Dermis microvascular lymphatic vessel endothelial cell (primary cell): ENCODE measurements at places on chromosomes 5 and 9. TPM values are rescaled to one million over a fixed set of nuclear protein-coding genes. Genes with fewer than 3 reads are reported as not detected.

GPX8 gene
- 6.7 and 12.6 TPM in 2 replicates for total RNA-seq

MYMK gene
- total RNA-seq = not detected in 2 replicates

CCDC69 gene
- total RNA-seq = 3.4 and 3.5 TPM in 2 replicates

SLC6A19 gene
- not detected in 2 replicates for total RNA-seq

GFI1B gene
- total RNA-seq = under 0.01 TPM in 1 of 2 replicates, not detected in the other

SHB gene
- 14.1 and 19.8 TPM in 2 replicates for total RNA-seq

CDKN2B gene
- total RNA-seq = 5.1 and 9.9 TPM in 2 replicates

KCNMB1 gene
- total RNA-seq = under 0.01 TPM in 1 of 2 replicates, not detected in the other

SPATA31D4 gene
- not detected in 2 replicates for total RNA-seq

BTNL3 gene
- total RNA-seq = not detected in 2 replicates

GRCh38 chr9:70257991-70258691, 637 bp upstream of the SMC5 start:
- no peak for DNase-seq

DNA sequence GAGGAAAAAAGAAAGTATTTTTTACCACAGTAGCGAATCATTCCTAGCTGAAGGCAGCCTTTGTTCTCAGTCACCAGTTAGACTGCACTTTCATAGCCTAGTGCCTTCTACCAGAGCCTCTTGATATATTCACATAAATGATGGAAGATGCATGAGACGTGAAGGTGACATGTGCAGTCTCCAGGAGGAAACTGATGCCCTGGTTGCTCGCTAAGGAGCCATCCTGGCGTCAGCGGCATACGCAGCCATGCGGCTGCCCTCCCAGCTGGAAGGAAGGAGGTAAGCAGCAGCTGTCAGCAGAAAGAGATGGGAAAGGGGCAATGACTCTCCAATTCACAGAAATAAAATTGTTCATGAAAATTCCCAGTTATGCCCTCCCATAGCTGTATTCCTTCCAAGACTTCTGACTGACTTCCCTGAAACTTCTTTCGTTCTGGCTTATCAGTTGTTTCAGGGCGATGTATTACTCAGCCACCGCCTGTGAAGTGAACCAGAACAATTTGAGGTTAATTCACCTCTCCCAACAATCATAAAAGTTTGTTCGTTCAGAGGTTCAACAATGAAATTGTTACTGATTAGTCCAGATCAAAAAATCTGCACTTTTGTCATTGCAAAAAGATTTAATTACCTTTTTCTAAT, 331.2 kb downstream of the NR2F1-AS1 start:
- no peak for DNase-seq

- DNase-seq = no peak
Measured at GRCh38 chr5:1293416-1294205, 1.3 kb downstream of the TERT start.

DNA sequence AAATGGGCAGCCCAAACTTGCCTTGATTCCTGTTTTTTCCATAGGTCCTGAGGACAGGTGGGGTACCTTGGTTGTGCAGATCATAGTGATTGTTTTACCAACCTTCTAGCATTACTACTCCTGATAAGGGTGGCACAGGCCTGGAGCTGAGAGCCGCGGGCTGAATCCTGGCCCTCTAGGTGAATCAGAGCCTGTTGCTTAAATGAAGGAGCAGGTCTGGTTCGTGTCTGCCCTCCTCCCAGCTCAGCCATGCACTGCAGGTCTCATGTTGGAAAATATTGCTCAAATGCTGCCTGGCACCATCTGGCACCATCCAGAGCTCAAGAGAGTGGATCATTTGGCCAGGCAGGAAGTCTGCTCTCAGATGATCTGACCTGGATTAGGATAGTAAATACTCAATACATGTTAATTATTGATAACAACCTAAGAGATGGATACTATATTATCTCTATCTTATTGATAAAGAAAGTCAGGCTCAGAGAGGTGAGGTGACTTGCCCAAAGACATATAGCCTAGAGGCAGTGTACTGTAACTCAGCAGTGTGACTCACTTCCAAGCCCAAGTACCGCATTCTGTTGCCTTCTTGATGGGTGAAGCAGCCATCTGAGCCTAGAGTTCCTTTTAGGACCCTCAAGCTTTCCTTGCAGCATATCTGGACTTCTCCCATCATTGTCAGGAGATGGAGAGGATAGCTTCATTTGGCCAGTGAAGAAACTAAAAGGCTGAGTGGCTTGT, 104.3 kb upstream of the PITX1 start:
- no peak for DNase-seq

- DNase-seq = no peak
Measured at GRCh38 chr5:107247427-107247826, 423.3 kb downstream of the EFNA5 start.

- DNase-seq = no peak
Measured at GRCh38 chr9:123408313-123409262, 52.6 kb downstream of the CRB2 start.

GRCh38 chr5:78795757-78796156, 147.2 kb upstream of the LHFPL2 start:
- DNase-seq = peak; percentile 49

DNA sequence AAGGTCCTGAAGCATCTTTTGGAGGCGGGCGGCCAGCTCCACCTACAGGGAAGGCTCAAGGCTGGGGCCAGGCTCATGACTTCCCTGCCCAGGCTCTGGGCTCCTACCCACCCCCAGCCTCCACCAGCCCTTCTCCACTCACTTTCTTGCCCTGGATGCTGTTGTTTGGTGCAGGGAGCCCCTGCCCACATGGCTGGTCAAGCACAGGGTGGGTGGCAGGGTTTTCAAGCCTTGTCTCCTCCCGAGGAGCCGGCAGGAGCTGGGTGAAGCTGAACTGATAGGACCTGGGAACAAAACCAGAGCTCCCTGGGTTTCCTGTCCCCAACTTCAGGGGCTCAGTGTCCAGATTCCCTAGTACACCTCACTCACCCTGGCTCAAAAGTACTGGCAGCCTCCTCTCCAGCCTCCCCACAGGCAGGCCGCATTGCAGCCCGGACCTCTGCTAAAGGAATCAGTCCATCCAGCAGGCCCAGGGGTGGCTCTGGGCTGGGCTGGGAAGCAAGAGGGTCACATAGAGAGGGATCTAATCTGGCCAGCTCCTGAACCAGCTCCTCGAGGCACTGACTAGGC, 6.9 kb downstream of the SHROOM1 start:
- DNase-seq = no peak

- DNase-seq = no peak
Measured at GRCh38 chr5:129460936-129461710, 1.0 kb downstream of the ADAMTS19 start.

DNA sequence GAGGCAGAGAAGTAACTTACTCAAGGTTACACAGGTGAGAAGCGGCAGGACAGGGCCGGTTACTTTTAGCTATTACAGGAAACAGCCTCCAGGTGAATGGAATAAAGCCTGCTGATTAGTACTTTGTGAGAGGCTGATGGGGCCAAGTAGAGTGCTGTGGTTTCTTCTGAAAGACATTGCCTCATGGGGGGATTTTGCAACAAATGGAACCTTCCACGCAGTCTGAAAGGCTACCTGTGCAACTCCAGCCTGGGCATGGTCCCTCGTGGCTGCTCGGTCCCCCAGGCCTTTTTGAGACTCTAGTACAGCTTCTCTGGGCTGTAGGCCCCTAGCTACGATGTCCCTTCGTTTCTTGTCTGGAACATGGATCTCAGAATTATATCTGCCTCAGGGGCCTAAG, 2.0 kb downstream of the TMEM268 start:
- DNase-seq = no peak

GRCh38 chr5:138635265-138635664, 60.1 kb upstream of the HSPA9 start:
- no peak for DNase-seq

DNA sequence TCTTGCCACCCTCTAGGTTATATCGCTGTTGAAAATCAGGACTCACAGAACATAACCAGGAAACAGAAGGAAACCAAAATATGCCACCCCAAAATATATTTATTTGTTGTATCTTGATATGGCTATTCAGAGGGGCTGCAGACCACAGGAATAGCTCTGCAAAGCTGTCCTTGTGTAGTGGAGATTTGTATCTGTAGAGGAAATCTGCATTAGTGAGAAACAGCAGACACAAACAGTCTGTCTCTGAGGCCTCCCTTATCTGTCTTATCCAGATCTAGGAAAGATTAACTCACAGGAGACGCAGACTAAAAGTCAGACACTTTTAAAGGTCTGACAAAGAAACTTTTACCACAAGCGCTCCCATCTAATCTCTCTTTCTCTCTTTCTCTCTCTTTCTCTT, 54.1 kb upstream of the CEMIP2 start:
- no peak for DNase-seq

GRCh38 chr5:657570-657969, 35.6 kb downstream of the TPPP start:
- DNase-seq = peak; percentile 92

DNA sequence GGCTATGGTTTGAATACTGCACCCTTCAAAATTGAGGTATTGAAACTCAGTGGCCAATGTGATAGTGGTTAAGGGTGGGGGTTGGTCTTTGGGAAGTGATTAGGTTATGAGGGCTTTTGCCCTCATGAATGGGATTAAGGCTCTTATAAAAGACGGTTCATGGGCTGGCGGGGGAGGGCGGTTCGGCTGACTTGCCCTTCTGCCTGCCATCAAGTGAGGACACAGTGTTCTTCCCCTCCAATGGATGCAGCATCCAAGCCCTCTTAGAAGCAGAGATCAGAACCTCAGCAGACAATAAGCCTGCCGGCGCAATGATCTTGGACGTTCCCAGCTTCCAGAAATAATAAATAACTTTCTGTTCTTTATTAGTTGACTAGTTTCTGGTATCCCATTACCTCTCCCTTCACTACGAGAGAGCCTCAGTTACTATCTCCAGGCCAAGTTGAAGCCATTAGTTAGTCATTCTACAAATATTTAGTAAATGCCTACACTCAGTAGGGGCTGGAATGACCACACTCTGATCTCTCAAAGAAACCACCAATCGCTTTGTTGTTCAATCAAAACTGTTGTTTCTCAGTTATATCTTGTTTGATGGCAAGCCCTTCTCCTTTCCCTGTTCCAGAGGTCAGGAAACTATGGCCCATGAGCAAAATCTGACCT, 219.3 kb downstream of the TSSK1B start:
- no peak for DNase-seq

- DNase-seq = no peak
Measured at GRCh38 chr5:96384353-96384752, 48.7 kb downstream of the PCSK1 start.

- no peak for DNase-seq
Measured at GRCh38 chr9:84990416-84990815, 320.9 kb downstream of the NTRK2 start.

GRCh38 chr5:147911427-147911826, 5.1 kb upstream of the C5orf46 start:
- no peak for DNase-seq

GRCh38 chr9:109715344-109715743, 64.7 kb upstream of the PALM2AKAP2 start:
- DNase-seq = no peak

DNA sequence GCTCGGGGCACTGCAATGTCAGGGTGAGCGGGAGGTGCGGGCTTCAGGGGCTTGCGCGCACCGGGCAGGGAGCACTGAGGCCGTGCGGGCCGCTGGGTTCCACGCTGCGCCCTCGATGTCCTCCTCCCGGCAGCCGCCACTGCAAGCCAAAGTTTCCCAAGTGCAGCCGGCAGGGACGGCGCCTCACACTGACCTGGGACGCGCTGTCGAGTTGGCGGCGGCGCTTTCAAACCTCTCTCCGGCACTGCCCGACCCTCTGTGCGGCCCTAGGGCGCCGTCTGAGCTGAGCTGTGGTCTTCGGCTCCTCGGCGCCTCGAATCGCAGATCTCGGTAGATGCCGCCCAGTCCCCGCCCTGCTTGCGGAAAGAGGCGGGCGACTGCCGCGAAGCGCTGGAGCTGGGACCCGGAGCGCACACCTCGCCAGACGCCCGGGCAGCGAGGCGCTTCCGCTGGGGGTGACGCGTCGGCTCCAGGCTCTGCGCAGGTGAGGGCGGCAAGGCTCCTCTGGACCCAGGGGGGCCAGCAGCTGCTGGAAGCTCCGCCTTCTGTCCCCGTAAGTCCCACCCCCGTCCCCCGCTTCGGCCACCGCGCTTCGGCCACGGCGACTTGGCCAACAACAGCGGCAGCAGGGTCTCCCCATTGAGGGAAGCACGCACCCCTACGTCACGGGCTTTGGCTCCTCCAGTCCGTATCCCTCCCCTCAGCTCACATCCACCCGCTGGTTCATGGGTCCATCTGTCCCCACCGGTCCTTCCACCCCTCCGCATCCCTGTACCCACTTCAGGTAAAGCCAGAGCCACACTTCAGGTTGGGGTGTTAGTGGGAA, at the start of gene ANKRD34B:
ANKRD34B (minus strand) TSS at position 320 of the 826 bp plus-strand sequence. CDS start 10,261 bp downstream, outside the sequence.
- no peak for DNase-seq

DNA sequence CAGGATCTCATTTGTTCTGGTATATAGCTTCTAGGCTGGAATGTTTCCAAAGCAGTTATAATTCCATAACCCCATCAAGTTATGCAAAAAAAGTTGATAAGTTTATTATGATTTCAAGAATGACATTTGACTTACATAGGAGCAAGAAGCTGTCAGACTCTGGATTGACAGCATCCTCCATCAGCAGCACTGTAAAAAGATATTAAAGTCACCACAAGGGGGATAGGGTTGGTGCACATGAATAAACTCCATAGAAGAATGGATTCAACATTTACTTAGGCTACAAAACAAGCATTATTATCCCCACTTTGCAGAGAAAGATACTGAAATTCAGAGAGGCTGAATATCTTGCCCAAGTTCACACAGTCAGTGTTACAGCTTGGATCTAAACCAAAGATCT, 208.9 kb upstream of the SLC30A5 start:
- peak; percentile 5 for DNase-seq

GRCh38 chr5:148902478-148902877, 76.1 kb downstream of the ADRB2 start:
- no peak for DNase-seq

DNA sequence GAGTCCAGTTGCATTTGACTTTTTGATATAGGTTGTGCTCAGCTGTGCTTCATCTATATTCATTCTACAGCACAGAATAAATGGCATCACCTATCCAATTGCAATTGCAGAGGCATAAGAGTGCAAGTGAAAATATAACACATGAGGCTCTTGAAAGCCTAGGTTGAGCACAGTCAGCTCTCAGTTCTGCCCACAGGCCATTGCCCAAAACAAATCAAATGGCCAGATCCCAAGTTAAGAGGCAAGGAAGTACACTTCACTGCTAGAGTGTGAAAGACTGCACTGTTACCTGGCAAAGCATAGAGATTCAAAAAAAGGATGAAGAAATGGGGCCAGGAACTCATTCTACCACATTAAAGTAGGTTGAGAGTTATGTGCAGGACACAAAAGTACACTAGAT, 305.5 kb upstream of the SEMA6A start:
- DNase-seq = no peak

- no peak for DNase-seq
Measured at GRCh38 chr9:131968632-131969031, 111.0 kb downstream of the MED27 start.

- DNase-seq = no peak
Measured at GRCh38 chr9:95182854-95183563, 134.5 kb downstream of the FANCC start.
